ENCODE measurements at places on chromosomes 5 and 9. TPM values are rescaled to one million over a fixed set of nuclear protein-coding genes. Genes with fewer than 3 reads are reported as not detected.

DNA sequence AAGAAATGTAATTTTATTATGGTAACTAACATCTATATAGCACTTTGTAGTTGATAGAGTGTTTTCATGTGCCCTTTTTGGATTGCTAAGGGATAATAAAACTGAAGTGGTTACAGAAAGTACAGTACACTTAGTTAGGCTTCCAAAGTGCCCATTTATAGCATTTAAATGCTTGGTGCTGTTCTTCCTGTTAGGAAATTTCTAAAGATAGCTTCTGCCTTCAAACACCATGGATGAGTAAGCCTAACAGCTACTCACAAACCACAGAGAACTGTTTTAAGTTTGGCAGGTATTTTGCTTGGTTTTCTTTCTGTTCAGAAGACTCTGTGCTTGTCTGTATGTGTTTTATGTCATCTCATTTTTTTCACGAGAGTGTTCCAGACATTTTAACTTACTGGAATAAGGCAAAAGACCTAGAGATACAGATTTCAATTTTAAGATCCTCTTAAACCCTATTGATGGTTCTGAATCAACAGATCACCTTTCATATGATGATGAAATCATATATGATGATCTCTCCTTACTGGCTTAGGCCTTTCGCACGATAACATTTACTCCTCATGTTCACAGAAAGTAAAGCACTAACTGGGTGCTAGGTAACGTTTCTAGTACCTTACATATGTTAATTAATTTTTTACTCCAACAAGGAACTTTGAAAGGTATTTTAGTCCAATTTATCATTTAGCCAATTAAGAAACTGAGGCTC lies 4.4 kb downstream of the RIMOC1 start:
- peaks cover 4% of the 10 kb centered on the region for H3K27me3 ChIP-seq
- no peak for DNase-seq
- no peak overlapping the region for H3K4me3 ChIP-seq
- peaks cover 48% of the 10 kb centered on the region for H3K4me1 ChIP-seq

GRCh38 chr5:81486711-81487110 lies 92.8 kb upstream of the ACOT12 start:
- H3K4me3 ChIP-seq = no peak overlapping the region
- no peak overlapping the region for H3K27ac ChIP-seq
- no peaks in the 10 kb centered on the region for H3K4me1 ChIP-seq
- peaks cover 2% of the 10 kb centered on the region for H3K36me3 ChIP-seq
- H3K27me3 ChIP-seq = no peaks in the 10 kb centered on the region
- no peak for DNase-seq

Gene CRHBP
- 0.20 TPM for total RNA-seq

DNA sequence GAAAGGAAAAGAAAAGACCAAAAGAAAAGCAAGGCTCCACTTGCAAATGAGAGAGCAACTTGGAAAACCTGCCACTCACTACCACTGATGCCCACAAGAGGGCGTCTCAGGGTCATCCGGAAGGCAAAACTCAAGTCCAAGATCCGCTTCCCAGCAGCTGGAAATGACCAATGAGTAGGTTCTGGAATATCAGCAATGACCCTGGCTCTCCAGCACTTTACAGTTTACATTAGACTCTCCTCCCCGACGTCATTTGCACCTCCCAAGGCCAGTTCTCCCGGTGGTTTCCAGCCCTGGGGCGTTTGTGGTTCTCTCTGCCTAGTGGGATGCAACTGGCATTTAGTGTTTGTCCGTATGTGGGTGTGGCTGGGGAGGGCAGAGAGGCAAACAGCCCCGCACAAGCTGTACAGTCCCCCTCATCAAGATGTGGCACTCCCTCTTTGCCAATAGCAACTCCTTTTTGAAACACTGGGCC lies 193.8 kb upstream of the ZNF618 start:
- H3K36me3 ChIP-seq = no peaks in the 10 kb centered on the region
- DNase-seq = peak; percentile 55
- peaks cover 65% of the 10 kb centered on the region for H3K27me3 ChIP-seq
- no peak overlapping the region for H3K4me3 ChIP-seq
- peaks cover 2% of the 10 kb centered on the region for H3K4me1 ChIP-seq

DNA sequence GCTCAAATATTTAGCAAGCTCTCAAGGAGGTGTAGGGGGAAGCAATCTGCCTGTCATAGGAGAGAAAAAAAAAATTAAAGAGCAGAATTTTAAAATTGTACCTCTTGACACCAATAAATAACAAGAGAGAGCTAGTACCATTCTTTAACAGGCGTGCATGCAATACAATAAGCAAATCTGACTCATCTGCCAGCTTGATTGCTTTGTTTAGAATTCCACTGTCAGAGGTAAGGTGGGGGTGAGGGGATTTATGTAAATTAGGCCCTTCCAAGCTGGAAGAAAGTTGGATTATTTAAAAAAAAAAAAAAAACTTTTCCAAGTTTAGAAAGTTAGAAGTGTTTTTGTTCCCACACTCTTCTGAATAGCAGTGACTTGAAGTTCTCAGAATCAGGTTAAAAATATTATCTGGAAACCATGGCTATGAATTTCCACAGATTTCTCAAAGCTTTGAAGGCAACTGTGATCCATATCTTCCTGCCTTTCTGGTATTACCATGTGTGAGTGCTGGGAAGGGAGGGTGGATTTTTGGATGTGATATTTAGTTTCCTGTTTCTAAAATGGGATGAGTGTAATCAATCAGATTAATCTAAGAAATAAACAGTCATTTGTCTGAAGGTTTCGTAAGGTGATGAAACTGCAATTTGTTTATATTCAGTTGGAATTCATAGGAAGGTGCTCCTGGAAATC lies 477.5 kb downstream of the TLE4 start:
- H3K36me3 ChIP-seq = no peaks in the 10 kb centered on the region
- DNase-seq = no peak
- no peak overlapping the region for H3K4me3 ChIP-seq
- H3K27me3 ChIP-seq = no peaks in the 10 kb centered on the region
- no peaks in the 10 kb centered on the region for H3K4me1 ChIP-seq

GRCh38 chr5:177300236-177300880 lies 3.2 kb downstream of the RAB24 start:
- peak overlapping the region; percentile 94 for H3K27ac ChIP-seq
- H3K4me3 ChIP-seq = peak overlapping the region; percentile 64
- no peaks in the 10 kb centered on the region for H3K27me3 ChIP-seq
- DNase-seq = peak; percentile 86
- H3K36me3 ChIP-seq = peaks cover 58% of the 10 kb centered on the region

DNA sequence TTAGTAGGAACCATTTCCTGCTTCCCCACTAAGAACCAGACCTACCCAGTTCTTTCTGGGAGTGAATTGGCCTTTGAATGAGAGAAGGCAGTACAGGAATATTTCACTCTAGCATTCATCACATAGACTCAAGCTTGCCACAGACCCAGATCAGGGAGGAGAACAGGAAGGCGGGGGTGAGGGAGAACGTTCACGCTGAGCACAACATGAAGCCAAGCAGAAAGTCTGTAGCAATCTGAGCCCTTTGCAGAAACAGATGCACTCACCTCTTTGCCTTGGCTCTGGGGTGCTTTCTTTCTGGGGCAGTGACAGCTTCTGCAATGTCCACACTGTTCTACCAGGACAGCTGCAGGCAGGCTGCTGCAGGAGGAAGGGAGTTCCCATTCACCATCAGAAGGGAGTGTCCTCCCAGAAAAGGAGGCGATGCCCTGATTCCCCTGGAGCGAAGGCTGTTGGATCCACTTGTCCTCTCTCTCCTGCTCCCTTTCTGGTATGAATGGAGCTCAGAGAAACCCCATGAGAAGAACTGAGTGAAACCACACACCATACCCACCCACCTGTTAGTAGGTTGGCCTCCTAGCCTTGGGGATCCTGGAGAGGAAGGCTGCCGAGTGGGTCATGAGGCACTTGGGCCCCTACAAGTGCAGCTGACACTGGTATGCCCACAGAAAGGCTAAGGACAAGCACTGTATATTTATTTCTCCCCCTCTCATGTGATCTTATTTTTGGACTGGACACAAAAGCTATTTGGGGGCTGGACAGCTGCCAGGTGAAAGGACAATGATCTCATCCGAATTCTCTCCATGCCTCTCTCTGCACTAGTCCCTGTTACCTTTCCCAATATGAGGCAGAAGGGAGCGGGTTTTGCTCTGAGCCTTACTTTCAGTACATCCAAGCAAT lies 11.7 kb upstream of the FGF1 start:
- H3K4me3 ChIP-seq = no peak overlapping the region
- H3K36me3 ChIP-seq = no peaks in the 10 kb centered on the region
- no peaks in the 10 kb centered on the region for H3K4me1 ChIP-seq
- H3K27ac ChIP-seq = no peak overlapping the region
- H3K27me3 ChIP-seq = peaks cover 10% of the 10 kb centered on the region

Gene CARD6
- total RNA-seq = 2.6 TPM

DNA sequence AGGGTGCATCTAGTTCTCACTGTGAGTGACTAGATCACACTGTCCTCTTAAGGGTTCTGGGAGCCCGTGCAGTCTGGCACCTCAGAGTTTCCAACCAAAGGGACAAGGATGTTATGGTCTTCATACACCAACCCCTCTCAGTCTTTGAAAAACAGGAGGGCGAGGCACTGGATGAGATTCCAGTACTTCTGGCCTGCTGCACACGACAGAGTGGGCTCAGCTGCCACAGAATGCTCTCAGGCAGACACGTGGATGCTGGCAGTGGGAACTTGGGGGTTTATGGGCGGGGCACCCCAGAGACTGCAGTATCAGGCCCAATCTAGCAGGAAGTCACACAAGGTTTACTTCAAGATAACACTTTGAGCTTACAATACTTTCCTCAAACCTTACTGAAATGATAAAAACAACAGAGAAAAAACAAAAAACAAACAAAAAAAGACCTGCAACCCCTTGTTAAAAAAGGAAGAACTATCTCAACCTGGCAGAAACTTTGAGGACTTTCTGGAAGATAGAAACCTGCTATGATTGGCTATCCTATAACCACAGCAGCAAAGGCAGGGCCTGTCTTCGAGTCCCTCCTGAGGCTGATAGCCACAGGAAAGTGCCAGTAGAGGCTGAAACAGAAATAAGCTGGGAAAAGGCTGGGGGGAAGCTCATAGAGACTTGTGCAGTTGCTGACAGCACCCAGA lies 28.3 kb upstream of the TGFBR1 start:
- peaks cover 4% of the 10 kb centered on the region for H3K36me3 ChIP-seq
- peak; percentile 82 for DNase-seq
- H3K27me3 ChIP-seq = no peaks in the 10 kb centered on the region
- peak overlapping the region; percentile 95 for H3K27ac ChIP-seq

GRCh38 chr9:137432687-137433348 lies 8.3 kb downstream of the ENTPD8 start:
- H3K27ac ChIP-seq = no peak overlapping the region
- H3K36me3 ChIP-seq = no peaks in the 10 kb centered on the region
- no peaks in the 10 kb centered on the region for H3K27me3 ChIP-seq
- H3K4me3 ChIP-seq = no peak overlapping the region
- peaks cover 4% of the 10 kb centered on the region for H3K4me1 ChIP-seq
- DNase-seq = no peak

DNA sequence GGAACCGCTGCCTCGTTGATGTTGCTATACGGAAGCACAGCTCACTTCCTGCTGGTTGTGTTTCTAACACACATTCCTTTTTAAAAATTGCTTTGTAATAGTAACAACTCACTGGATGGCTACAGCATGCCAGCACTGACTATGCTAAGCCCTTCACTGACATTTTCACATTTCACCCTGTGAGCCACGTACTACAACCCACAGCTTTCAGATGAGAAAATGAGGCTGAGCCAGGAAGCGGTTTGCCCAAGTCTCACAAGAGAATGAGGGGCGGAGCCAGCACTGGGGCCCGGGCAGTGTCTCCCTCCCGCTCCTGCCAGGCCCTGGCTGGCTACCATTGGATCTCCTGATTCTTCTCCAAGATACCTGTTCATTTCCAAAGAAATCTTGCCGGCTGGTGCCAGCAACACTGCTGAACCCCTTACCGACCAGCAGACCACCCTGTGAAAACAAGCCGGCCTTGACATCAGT lies 38.3 kb downstream of the FAM78A start:
- peak; percentile 95 for DNase-seq
- H3K36me3 ChIP-seq = peaks cover 11% of the 10 kb centered on the region
- H3K4me1 ChIP-seq = peaks cover 45% of the 10 kb centered on the region
- peak overlapping the region; percentile 99 for H3K27ac ChIP-seq

- peaks cover 58% of the 10 kb centered on the region for H3K4me1 ChIP-seq
- H3K4me3 ChIP-seq = no peak overlapping the region
- DNase-seq = no peak
- H3K27me3 ChIP-seq = no peaks in the 10 kb centered on the region
Observed at GRCh38 chr9:36214571-36214970, 23.9 kb downstream of the CLTA start.

Gene FRRS1L
- not detected for total RNA-seq

DNA sequence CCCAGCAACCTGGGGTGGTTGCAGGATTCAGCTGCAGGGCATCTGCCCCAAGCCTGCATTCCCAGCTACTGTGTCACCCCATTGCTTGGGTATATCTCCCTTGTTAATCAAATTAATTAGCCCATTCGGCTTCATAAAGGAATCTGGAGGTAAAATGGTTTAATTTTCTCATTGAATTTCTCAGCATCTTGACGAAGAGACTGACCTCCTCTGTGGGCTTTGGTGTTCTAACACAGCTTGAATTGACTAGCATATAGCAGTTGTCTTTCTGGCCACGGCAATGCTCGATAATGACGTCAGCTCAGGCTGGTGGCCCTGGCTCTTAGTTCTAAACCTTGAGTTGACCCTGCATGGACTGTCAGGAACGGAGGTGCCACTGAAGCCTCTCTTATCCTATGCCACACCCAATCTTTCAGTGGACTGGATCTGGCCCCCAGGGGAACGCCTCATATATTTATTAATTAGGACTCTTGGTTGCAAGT lies 72.4 kb downstream of the MSX2 start:
- no peak for DNase-seq
- no peak overlapping the region for H3K27ac ChIP-seq
- H3K27me3 ChIP-seq = peaks cover 19% of the 10 kb centered on the region
- no peak overlapping the region for H3K4me3 ChIP-seq

- no peak overlapping the region for H3K4me3 ChIP-seq
- H3K27ac ChIP-seq = no peak overlapping the region
- H3K36me3 ChIP-seq = no peaks in the 10 kb centered on the region
- H3K27me3 ChIP-seq = no peaks in the 10 kb centered on the region
- DNase-seq = no peak
- H3K4me1 ChIP-seq = peaks cover 2% of the 10 kb centered on the region
Observed at GRCh38 chr5:142386137-142387023, 61.6 kb upstream of the SPRY4 start.

Gene KIAA1191
- 53.1 TPM for total RNA-seq

DNA sequence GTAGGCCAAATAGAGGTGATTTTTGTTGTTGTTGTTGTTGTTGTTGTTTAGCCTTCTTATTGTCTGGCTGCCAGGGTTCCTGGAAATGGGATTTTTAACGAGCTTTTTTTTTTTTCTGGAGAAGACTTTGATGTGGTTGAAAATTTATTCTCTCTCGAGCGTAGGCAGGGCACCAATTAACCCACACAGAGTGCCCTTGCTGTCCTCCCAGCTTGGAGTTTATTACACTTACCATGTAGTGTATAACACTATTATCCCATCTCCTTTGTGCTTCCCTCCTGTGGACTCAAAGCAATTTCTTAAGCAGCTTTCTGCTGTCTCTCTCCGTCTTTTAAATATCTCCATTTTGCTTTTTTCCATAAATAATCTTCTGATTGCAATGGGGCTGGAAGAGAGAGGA lies 57.4 kb downstream of the OR2K2 start:
- H3K4me1 ChIP-seq = no peaks in the 10 kb centered on the region
- DNase-seq = no peak
- H3K4me3 ChIP-seq = no peak overlapping the region
- no peak overlapping the region for H3K27ac ChIP-seq

- H3K4me1 ChIP-seq = peaks cover 5% of the 10 kb centered on the region
- H3K36me3 ChIP-seq = no peaks in the 10 kb centered on the region
Observed at GRCh38 chr9:116155698-116156039, 2.1 kb downstream of the PAPPA start.

Gene SH2D3C
- 87.8 TPM for total RNA-seq

Measured in activated CD8-positive, alpha-beta memory T cell treated with anti-CD3 and anti-CD28 coated beads, Interleukin-2, amount 10 ng/mL, durations not matched to agents 7 days and 5 days (primary cell).